ENCODE measurements at places on chromosomes 13 and 19. TPM values are rescaled to one million over a fixed set of nuclear protein-coding genes. Genes with fewer than 3 reads are reported as not detected.

COL4A1 gene
- 5,210 TPM for total RNA-seq

ZNF460 gene
- total RNA-seq = 81.4 TPM

HSD11B1L gene
- total RNA-seq = 7.2 TPM

ZNF793 gene
- 7.9 TPM for total RNA-seq

SIAH3 gene
- 0.02 TPM for total RNA-seq

WDR87 gene
- not detected for total RNA-seq

SIGLEC5 gene
- total RNA-seq = not detected

ZNF580 gene
- 59.8 TPM for total RNA-seq

PABPC3 gene
- total RNA-seq = 0.18 TPM

ZNF415 gene
- 6.2 TPM for total RNA-seq

FGF14 gene
- total RNA-seq = 0.05 TPM

KCNJ14 gene
- 0.90 TPM for total RNA-seq

MAP4K1 gene
- 1.4 TPM for total RNA-seq

SIGLEC8 gene
- total RNA-seq = not detected

C19orf85 gene
- total RNA-seq = not detected

TEX101 gene
- total RNA-seq = not detected

TMEM86B gene
- 1.4 TPM for total RNA-seq

Measured in chondrocyte (in vitro differentiated cells).